ENCODE measurements at places on chromosomes 16 and 17.
A peak's percentile ranks its signal among the peaks of the same experiment; 100 is the strongest.

DNA sequence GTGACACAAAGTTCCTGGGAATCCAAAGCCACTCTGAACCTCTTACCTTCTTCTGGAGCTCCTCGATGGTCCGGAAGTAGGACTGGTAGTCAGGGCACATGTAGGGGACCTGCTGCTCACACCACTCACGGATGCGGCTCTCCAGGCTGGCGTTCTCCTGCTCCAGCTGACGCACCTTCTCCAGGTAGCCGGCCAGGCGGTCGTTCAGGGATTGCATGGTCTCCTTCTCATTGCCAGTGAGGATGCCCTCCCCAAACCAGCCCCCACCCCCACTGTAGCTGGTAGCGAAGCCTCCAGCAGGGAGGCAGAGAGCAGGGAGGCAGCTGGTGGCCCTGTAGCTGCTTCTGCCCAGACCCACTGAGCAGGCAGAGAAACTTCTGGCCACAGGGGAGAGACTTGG, 370 bp downstream of the KRT35 start:
- DNase-seq: no peak

DNA sequence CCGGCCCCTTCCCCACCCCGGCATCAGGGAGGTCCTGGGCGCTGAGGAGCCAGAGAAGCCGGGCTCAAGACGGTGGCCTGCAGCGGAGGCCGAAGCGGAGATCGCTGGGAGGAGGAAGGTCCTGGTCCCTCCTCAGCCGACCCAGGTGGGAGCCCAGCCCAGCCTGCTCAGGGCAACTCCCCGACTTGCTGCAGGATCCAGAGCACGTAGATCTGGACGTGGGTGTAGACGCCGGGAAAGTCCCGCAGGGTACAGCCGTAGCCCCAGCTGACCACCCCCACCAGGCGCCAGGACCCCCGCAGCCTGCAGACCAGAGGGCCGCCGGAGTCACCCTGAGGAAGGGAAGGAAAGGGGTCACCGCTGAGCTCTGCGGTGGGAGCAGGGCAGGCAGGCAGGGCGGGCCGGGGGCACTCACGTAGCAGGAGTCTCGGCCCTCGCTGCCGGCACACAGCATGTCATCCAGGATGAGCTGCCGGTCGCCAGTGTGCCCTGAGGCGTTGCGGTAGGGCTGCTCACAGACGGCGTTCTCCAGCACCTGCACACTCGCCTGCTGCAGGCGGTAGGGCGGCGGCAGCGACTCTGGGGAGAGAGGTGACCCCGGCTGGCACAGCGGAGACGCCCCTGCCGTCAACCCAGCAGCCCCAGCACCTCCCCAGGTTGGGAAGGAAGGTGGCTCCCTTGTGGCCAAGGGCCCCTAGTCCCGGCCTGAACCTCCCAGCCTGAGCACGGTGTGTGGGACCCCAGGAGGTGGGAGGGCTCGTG, 5.4 kb downstream of the TPSD1 start:
- no peak for DNase-seq

GRCh38 chr17:62093188-62094155, 28.4 kb upstream of the MED13 start:
- no peak for DNase-seq

GRCh38 chr16:1070084-1070863, 2.3 kb upstream of the SSTR5 start:
- DNase-seq: peak; percentile 56

DNA sequence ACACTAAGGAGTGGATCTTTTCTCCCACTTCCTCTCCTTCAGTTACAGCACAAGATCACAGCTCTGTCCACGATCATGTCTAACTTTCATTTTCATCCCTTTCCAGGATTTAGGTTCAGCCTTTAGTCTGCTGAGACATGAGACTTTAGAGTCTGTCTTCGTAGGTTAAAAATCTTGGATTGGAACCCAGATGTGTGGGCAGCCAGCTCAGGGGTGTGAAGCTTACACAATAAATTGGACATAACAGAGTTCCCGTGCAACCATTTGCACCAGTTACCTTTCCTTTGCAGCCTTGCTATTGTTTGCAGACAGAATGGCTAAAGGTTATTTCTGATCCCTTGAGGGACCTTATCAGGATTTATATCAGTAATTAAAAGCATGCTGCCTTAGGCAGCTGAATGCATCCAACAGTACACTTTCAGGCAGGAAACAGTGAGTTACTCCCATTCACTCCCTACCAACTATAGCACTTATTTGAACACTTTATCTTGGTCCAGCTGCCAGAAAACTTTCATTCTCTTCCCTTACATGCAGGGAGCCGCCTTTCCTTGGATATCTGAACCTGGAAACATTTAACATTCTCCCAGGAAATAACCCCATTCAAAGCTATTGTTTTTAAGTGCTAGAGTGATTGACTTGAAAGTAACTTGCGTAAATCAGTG, 87.3 kb downstream of the TMEM100 start:
- no peak for DNase-seq

GRCh38 chr16:180681-181564, 664 bp downstream of the HBQ1 start:
- peak; percentile 92 for DNase-seq

- peak; percentile 80 for DNase-seq
These were observed 514 bp downstream of the UBFD1 start for GRCh38 chr16:23557779-23558702.

DNA sequence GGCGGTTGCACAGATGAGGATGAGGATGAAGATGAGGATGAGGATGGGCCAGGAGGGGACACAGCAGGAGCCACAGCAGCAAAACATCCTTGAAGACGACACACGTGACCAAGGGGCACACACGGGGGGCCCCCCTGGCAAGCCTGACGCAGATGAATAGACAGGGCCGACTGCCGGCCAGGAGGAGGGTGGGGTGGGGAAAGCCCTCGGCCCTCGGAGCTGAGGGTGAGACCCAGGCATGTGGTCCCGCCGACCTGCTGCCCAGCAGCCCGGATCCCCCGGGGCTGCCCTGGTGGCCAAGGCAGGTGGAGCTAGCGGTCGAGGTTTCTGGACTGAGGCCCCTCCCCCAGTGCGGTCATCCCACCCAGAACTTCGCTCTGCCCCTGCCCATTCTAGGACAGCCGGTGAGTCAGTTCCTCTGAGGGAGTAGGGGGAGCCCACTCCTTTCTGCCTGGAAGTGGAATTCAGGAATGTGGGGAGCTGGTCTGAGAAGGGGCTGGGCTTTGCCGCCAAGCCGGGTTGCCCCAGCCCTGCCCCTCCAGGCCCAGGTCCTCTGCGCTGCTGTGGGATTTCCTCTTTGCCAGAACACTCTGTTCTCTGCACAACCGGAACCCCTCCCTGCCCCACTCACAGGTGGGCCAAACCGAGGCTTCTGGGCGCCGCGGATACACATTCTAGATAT, 9.9 kb downstream of the CYGB start:
- peak; percentile 45 for DNase-seq

- peak; percentile 92 for DNase-seq
These were observed 457 bp downstream of the CHTF8 start for GRCh38 chr16:69131839-69132423.

- no peak for DNase-seq
These were observed 1.9 kb downstream of the OR1F1 start for GRCh38 chr16:3189869-3190268.

GRCh38 chr16:52697971-52698370, 151.0 kb upstream of the TOX3 start:
- no peak for DNase-seq

GRCh38 chr16:3035289-3035971, 1.3 kb downstream of the BICDL2 start:
- no peak for DNase-seq

- no peak for DNase-seq
These were observed 104.4 kb downstream of the SSH2 start for GRCh38 chr17:29825604-29826003.

Data from glutamatergic neuron (in vitro differentiated cells).